ENCODE measurements at places on chromosomes 4 and X. TPM values are rescaled to one million over a fixed set of nuclear protein-coding genes. Genes with fewer than 3 reads are reported as not detected.

DNA sequence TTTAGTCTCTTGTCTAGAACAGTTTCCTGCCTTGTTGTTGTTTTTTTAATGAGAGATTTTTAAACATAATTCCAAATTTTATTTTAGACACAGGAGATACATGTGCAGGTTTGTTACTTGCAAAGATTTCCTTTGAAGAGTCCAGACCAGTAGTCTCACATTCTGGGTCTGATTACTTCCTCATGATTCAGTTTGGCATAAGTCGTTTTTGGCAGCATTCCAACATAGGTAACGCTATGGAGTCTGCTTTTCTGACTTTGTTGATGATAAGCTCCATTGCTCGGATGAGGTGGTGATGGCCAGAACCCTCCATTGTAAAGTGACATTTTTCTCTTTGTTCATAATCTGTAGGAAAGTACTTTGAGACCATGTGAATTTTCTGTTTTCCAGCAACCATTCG is 74.7 kb downstream of the CLCN4 start:
- H3K4me3 ChIP-seq = no peak overlapping the region
- no peak for DNase-seq
- no peaks in the 10 kb centered on the region for H3K36me3 ChIP-seq
- no peaks in the 10 kb centered on the region for H3K27me3 ChIP-seq

GRCh38 chr4:22091906-22092305 is 143.3 kb upstream of the KCNIP4 start:
- no peak for DNase-seq
- no peaks in the 10 kb centered on the region for H3K36me3 ChIP-seq
- no peaks in the 10 kb centered on the region for H3K27me3 ChIP-seq
- no peak overlapping the region for H3K4me3 ChIP-seq
- H3K4me1 ChIP-seq = no peaks in the 10 kb centered on the region

- DNase-seq = no peak
- H3K4me3 ChIP-seq = no peak overlapping the region
- H3K27me3 ChIP-seq = no peaks in the 10 kb centered on the region
Measured at GRCh38 chr4:145808021-145808650, 128.2 kb downstream of the C4orf51 start.

GRCh38 chrX:75158054-75158453 is 2.0 kb upstream of the ABCB7 start:
- no peak overlapping the region for H3K4me3 ChIP-seq
- H3K27ac ChIP-seq = no peak overlapping the region
- no peaks in the 10 kb centered on the region for H3K27me3 ChIP-seq

DNA sequence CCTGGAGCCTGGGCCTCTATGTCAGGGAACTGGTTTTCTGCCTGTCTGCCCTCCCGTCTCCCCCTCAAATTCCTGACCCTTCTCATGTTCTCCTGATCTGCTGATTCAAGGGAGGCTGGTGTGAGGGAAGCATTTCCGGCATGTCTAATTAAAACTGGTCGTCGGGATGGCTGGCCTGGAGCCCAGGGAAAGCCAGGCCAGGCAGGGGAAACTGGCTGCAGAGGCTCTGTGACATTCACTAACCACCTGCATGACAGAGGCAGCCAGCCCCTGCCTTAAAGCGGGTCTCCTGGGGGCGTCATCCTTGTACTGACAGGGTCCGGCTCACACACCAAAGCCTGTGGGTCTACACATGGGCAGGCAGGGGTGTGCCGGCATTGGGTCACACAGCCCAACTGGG is 35.2 kb downstream of the ABLIM2 start:
- H3K4me1 ChIP-seq = no peaks in the 10 kb centered on the region
- no peak overlapping the region for H3K27ac ChIP-seq
- H3K4me3 ChIP-seq = no peak overlapping the region
- no peaks in the 10 kb centered on the region for H3K36me3 ChIP-seq
- H3K27me3 ChIP-seq = no peaks in the 10 kb centered on the region

Gene RS1
- total RNA-seq = not detected
